Activated T-cell treated with anti-CD3 and anti-CD28 coated beads for 48 hours (primary cell): ENCODE measurements at places on chromosomes 1 and 21.

GRCh38 chr1:7650801-7651200 lies 120.3 kb upstream of the VAMP3 start:
- DNase-seq = no peak

GRCh38 chr1:30248774-30249173 lies 474.6 kb downstream of the MATN1 start:
- DNase-seq = no peak

GRCh38 chr1:108070662-108071061 lies 105.7 kb upstream of the VAV3 start:
- no peak for DNase-seq

DNA sequence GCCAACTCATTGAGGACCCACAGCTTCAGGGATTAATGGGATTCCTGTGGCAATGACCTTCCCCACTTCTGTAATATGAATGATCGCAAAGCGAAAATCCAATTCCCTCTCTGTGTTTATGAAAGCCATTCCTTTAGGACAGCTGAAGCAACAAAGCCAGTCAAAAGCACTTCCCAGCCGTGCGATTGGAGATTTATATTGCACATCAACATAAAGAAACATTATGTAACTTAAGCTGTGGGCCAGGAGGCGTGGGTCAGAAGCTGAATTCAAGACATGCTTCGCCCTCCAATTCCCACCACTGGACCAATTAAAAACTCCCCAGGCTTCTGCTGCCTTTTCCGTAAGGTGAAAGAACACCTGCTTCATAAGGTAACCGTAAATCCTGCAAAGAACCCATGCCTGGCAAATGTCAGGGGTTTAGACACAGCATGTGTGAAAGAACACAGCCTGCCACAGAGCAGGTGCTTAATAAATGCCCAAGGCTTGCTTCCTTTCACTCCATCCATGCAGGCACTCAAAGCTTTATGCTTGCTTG lies 138.9 kb upstream of the SOD1 start:
- DNase-seq = no peak

- DNase-seq = no peak
Measured at GRCh38 chr1:68384321-68384813, 65.4 kb downstream of the RPE65 start.

GRCh38 chr1:188904201-188904600 lies 1573.5 kb downstream of the BRINP3 start:
- DNase-seq = no peak

DNA sequence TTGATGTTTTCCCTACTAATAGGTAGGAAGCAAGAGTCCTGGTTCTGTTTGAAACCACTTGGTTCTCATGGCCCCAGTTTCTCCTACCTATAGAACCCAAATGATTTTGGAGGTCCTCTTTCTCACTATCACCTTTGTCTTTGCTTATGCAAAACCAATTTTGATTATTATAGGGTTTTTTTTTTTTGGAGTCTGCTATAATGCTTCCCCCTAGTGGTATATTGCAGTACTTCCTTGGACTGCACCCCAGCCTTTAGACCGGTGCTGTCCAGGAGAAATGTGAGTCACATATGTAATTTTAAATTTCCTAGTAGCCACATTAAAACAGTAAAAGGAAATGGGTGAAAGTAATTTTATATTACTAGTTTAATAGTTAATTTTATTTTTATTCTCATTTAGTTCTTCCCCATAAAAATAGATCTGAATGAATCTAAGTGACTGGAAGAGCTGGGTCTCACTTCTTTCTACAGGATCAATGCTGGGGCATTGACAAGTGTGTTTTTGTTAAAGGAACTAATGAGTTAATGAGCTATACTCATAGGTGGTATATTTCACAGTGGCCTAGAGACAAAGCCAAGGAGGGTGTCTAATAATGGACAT lies 10.6 kb downstream of the FCMR start:
- DNase-seq = no peak

DNA sequence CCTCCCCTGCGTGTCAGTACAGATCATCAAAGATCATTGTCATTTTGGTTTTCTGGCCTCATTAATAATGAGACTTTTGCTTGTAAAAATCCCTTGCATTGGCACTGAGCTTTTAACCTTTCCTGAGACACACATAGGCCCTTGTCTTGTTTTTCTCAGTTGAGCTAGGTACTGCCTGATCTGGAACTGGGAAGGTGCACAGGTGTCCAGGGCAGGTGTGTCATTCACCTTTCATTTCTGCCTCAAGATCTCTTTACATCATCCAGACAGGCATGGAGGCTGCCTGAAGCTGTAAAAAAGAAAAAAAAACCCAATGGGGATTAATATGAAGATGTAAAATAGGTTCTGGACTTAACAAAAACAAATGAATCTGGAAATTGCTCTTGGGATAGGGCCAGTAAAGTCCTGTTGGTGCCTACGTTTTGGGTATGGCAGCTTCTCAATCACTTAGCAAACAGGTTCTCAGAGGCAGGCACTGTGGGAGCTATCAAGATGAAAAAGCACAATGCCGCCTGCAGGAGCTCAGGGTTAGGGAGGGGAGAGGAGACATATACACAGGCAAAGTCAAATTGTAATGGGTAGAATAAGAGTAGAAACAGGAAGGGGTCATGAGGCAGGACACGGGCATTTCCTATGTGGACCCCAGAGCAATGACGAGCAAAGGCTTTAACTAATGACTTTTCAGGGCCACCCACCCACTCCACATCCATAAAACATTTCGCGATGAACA lies 1.0 kb upstream of the KCNC4 start:
- no peak for DNase-seq

DNA sequence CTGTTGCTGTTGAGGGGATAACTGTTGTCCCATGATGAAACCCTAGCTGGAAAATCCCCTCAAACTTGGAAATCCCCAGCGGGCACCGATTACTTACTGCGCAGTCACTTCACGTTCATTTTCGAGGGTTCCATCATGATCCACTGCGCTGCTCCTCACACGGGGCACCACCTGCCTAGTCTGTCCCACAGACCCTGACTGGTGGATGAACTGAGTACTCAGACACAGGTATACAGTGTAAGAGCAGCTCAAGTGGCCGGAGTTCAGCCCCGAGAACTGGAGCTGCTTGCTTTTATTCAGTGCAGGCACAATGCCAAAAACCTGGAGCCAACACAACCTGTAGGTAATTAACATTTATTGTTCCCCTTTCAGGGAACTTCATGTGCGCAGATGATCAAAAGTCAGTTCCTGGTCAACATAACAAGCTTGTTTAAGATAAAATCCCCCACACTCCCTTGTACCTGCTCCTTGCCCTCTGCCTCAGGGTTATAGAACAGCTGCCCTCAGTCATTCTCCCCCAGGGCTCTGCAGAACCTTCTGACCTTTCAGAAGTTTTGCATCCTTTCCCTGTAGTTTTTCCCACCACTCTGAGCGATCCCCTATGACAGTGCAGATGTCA lies 46.5 kb upstream of the PRELP start:
- no peak for DNase-seq

DNA sequence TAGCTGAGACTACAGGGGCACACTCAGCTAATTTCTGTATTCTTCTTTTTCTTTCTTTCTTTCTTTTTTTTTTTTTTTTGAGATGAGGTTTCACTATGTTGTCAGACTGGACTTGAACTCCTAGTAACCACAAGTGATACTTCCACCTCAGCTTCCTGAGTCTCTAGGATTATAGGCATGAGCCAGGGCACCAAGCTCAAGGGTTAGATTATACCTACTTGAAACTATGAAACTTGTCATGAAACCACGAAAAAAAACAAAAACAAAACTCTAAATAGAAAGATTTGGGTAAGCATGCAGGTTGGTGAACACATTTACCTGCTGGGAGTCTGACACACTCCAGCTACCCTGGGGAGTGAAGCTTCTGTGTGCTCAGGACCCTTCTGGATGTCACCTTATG lies 2250.4 kb downstream of the MRPL39 start:
- DNase-seq = no peak

- DNase-seq = no peak
Measured at GRCh38 chr1:9081473-9081872, 12.0 kb upstream of the SLC2A5 start.

GRCh38 chr21:31710586-31710985 lies 21.3 kb downstream of the SCAF4 start:
- no peak for DNase-seq

GRCh38 chr1:110254604-110255391 lies 44.7 kb downstream of the KCNC4 start:
- no peak for DNase-seq
